ENCODE measurements at places on chromosomes 16 and 17.

DNA sequence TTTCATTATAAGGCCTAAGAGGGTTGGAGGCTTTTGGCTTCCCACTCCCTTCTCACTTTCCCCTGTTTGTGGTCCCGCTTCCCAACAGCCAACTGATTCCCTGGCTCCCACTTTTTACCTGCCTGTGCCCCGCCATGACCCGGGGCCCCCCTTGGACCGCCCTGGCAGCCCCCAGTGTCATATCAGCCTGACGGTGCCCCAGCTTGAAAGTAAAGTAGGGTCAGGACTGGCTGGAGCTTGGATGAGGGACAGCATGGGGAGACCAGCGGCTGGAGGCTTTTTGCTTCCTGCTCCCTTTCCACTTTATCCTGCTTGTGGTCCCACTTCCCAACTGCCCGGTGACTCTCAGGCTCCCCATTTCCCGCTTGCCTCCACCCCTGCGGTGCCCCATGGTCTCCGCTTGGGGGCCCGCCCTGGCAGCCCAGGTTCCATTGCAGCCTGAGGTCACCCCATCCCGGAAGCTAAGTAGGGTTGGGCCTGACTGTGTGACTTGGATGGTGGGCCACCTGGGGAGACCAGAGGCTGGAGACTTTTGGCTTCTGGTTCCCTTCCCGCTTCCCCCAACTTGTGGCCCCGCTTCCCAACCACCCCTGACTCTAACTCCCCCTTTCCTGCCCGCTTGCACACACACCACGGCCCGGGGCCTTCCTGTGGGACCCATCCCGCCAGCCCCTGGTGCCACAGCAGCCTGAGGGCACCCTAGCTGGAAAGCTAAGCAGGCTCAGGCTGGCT is 2274.7 kb downstream of the TP53TG3F start:
- no peak for DNase-seq

DNA sequence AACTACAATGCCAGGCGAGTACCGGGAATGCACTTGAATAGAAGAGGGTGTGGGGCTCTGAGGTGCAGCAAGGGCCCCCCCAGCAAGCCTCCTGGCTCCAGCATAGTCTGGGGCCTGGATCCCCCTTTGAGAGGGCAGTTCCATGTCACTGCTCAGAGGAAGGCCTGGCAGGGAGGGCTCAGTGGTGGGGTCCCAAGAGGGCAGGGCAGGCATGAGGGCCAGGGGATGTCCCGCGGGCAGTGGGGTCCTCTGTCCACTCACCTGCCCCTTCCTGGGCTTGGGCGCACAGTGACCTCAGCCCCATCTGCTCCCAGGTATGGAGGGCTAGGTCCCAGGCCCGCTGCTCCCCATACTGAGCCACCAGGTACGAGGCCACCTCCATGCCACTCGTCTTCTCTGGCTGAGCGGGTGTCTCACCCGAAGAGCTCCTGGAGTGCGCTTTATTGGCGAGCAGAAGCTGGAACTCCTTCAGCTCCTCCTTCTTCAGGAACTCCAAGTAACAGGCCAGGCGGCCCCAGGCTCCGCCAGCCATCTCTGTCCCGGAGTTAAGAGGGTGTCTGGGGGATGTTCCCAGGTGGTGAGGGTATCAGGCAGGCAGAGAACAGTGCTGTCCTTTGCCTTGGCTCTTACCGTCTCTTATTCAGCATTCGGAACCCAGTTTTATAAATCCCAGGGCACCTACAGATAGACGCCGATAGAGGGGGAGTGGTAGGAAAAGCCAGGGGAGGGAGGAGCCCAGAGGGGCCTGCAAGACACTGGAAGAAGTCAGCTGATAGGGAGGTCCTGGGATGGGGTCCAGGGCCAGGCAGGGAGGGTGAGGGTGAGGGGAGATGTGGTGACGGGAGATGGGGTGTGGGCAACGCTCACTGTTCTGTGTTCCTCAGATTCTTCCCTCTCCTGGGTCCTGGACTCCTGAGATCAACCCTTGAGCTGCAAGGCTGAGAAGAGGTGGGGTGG is 605 bp downstream of the NLRP1 start:
- no peak for DNase-seq

GRCh38 chr17:27840688-27841087 is 40.4 kb upstream of the NOS2 start:
- no peak for DNase-seq

- DNase-seq = no peak
Observed at GRCh38 chr17:20053361-20053964, 44.3 kb downstream of the SPECC1 start.

DNA sequence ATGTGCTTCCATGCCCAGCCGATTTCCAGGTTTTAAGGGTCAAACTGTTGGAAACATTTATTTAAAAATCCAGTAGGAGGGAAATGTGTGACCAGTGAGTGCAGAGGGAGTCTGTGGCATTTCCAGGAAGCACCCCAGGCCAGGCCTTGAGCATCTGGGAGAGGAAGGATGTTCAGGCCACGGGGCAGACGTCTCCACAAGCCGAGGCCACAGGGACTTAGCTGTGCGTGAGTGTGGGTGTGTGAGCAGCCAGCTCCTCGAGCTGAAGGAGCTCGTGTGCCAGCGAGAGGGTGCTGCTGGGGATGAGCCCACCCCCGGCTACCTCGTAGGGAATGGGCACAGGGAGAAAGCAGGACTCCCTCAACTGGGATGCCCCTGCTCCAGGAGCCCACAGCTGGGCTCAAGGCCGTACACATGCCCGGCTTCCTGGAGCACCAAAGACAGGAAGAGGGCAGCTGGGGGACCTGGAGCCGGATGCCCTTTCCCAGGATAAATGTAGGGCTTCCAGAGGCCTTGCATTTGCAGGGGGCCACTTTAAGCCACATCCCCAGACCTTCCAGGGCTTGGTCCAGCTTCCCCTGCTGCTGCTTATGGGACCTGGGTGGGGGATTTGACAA is 12.5 kb downstream of the NPTX1 start:
- DNase-seq = no peak

- DNase-seq = no peak
Observed at GRCh38 chr16:70757183-70757582, 43.8 kb downstream of the VAC14 start.

GRCh38 chr17:57508671-57509070 is 236.4 kb downstream of the CCDC182 start:
- no peak for DNase-seq

All from COR-L47 (cell line).